ENCODE measurements at places on chromosomes 16 and 17.

DNA sequence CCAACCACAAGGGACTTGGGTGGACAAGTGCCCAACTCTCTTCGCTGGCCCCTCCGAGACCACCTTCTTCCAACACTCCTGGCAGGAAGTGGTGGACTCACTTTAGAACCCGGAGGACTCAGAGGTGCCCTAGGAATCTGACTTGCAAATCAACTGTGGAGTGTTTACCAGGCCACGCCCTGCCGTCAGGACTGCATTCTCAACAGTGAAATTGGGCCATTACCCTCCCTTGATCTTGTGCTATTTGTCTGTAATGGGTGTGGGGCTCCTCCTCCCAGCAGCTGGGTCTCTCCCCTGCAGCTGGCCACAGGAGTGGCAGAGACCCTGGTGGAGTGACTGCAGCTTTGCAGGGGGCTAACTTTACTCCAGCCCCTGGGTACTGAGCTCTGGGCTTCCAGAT, 212.2 kb upstream of the RPL38 start:
- no peak for DNase-seq

GRCh38 chr16:54208237-54208636, 78.3 kb downstream of the IRX3 start:
- no peak for DNase-seq

- DNase-seq: no peak
Observed at GRCh38 chr16:68309799-68310198, 947 bp downstream of the SLC7A6OS start.

DNA sequence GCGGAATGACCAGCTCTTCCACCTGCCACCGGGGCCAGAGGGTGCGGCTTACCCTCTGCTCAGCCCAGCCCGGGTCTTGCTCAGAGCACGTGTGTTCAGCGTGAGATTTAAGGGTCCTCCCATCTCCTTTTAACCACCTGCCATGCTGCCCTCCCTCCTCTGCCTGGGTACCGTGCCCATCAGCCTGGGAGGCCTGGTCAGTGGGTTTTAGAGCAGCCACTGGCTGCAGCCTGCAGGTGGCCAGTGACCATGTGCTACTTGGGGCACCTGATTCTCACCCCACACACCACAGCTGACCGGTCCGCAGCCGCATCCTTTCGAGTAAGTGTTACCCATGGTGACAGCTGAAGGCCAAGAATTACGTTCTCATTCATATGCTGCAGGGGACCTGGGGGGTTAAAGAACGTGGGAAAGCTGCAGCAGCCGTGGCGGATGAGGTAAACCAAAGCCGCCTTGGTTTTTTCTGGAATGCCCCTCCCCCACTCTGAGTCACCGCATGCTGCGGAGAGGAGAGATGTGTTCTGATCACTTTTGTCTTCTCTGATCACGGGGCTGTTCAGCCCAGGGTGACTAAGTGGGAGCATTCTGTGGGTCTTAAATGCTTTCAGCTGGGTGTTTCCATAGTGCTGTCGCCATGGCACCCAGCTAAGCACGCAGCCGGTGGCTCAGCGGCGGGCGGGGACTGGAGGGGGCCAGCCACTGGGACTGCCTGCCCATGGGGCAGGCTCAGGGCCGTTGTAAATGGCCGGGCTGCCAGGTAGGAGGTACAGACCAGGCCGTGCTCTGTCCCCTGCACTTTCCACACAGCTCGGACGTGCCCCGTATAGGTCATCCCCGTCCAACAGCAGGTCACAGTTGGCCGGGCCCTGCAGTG, 59.8 kb downstream of the BAIAP2 start:
- DNase-seq: peak; percentile 92

DNA sequence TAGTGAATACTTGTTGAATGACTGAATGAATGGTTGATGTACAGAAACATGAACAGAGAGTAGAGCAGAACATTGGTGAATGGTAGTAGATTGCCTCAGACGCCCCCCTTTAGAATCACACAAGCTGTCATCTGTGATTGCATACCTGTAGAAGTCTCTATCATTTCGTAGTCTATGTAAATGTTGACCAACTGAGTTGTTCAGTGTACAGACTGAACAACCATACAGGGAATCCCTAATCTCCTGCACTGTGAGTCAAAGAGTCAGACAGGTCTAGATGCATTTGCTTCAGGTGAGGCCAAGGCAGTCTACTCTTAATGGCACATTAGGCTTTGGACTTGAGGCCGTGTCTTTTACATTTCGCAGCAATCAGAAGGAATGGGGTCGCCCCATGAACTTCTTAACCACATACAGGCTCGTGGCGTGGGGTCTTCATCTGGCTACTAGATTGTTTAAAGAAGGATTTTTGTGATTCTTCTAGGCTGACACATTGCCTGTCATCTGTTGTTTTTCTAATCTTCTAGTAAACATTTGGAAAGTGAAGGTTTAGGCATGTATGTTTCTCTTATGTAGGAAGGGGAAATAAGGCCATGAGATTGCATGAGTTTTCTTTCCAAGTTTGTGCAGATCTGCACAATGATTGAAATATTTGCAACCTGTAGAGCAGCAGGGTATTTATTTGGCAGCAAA, 157.4 kb downstream of the WWOX start:
- DNase-seq: no peak

DNA sequence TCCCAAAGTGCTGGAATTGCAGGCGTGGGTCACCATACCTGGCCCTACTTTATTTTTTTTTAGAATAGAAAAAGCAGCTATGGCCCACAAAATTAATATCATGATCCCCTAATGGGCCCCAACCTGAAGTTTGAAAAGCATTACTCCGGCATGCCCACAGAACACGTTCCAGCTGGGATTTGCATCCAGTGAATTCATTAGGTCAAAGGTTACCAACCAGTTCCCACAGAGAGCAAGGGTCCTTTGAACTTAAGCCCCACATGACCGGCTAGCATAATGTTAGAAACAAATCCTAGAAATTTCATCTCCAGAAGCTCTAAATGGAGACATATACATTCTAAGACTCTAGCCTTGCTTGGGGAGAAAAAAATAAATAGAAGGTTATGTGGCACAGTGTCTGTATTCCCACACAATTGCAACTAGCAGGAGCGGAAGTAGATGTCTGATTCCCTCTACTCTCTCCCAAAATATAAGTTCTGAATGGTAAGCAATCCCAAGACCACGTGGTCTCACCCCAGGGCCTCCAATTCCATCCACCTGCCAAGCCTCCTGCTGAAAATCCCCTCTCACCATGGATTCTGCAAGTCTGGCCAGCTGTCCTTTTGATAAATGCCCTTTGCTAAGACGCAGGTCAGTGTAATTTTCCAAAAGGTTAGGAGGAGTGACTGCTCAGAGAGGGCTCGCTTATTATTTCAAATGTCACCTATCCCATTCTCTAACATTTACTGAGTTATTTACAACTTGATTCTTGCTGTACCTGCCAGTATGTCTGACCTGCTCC, 395.8 kb downstream of the NPIPA8 start:
- no peak for DNase-seq

GRCh38 chr17:31067691-31068184, 27.0 kb upstream of the NF1 start:
- DNase-seq: no peak

All from stimulated activated CD4-positive, alpha-beta T cell treated with anti-CD3 and anti-CD28 coated beads, Interleukin-4, amount 100 ng/mL, for 24 hours (primary cell).